Mucosa of descending colon (tissue), 3 donors: ENCODE measurements at places on chromosomes 1 and 21.

DNA sequence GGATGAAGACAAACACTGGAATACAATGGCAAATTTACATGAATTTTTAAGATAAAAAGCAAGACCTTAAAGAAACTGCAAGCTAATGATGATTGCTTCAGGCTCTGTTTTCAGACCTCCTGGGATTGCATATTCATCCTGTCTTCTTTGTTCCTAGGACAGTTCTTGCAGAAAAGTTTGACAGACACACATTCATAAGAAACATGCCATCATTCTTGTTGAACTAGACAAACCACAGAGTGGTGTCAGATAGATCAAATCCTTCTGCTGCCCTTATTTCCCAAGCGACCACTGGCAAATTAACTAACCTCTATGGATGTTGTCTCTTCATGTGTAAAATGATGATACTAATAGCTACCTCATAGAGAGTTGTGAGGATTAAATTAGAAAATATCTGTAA, 181.3 kb downstream of the KCTD3 start:
- no peak for DNase-seq

DNA sequence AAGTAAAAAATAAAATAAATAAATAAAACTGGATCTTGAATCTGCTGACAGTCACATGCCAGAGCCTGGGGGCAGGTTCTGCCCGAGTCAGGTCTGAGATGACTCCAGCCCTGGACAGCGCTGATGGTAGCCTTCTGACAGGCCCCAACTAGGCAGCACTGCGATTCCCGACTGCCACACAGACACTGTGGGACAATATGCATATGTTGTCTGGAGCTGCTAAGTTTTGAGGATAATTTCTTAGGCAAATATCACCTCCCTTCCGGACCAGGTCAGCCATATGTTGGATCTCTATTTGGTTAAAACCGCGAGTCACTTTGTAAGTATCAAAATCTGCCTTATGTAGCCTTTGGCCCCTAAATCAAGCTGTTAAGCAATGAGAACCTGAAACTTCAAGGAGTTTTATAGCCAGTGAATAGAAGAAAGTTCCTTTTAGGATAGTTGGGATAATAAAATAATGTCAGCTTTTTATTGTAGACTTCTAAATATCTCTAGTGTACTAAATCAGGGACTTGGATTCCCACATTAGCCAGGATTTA, 20.8 kb upstream of the TRIM17 start:
- no peak for DNase-seq

- peak; percentile 28 for DNase-seq
These were observed 5.4 kb downstream of the NEK7 start for GRCh38 chr1:198162091-198162767.

- no peak for DNase-seq
These were observed 2.7 kb downstream of the RPRD2 start for GRCh38 chr1:150366416-150367296.

DNA sequence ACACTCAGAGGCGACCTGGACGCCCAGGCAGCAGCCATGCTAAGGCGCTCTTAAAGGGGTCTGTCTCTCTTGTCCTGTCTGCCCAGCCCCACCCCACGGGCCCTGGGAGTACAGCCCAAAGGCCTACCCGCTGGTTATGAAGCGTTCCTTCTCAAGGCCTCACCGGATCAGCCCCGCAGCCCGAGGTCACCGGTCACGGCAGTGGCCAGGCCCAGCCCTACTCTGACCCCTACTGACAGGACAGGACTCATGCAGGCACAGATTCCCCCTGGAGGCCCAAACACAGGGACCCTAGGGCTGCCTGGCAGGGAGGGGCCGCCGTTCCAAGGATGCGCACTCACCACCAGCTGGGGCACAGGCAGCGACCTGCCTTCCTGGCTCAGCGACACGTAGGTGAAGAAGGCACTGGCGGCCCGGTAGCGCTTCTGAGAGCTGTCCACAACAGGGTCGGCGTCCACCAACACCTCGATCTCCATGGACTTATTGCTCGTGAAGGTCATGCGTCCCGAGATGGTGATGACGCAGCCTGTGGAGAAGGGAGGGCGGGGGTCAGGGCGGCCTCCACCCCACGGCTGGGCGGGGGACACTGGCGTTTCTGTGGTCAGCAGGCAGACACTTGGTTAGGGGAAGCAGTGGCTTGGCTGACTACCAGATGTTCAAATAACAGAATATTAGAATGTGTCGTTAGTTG, 20.0 kb upstream of the GPR153 start:
- DNase-seq: no peak

DNA sequence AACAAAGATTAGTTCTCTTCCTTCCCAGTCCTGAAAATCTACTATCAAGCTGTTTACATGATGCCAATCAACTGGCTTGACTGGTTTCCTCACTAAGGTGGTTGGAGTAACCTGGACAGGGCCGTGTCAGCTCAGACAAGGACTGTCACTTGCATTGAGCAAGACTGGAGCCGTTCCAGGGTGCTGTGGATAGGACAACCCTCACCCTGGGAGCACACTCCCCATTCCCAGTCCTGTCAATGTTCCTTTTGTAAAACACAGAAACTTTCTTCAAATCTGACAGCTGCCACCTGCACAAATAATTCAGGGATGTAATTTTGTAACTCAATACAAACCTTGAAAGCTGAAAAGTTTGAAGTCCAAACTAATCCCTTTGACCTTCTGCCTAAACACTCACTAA, 31.4 kb downstream of the PLPP3 start:
- no peak for DNase-seq

GRCh38 chr1:65704318-65704717, 88.4 kb upstream of the PDE4B start:
- no peak for DNase-seq

- no peak for DNase-seq
These were observed 147.4 kb downstream of the PDE4B start for GRCh38 chr1:65940126-65940525.

- no peak for DNase-seq
These were observed 189.6 kb downstream of the PLPP3 start for GRCh38 chr1:56389813-56390212.

GRCh38 chr1:10830961-10831668, 34.7 kb upstream of the CASZ1 start:
- no peak for DNase-seq

DNA sequence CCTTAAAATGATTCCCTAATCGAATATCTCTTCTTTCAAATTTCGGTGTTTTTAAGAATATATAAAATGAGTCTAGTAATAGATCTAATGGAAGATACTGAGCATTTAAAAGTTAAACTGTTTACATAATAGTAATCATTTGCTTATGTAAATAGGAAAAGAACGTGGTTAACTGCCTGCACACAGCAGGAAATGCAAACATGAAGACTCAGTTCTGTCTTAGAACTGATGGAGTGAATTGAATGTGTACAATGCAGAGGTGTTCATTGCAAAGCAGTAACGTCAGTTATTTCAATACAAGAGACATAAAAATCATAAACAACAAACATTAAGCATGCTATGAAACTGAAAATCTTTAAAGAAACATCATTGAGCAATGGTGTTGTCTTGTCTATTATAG, 359.4 kb upstream of the ADAMTS5 start:
- no peak for DNase-seq

DNA sequence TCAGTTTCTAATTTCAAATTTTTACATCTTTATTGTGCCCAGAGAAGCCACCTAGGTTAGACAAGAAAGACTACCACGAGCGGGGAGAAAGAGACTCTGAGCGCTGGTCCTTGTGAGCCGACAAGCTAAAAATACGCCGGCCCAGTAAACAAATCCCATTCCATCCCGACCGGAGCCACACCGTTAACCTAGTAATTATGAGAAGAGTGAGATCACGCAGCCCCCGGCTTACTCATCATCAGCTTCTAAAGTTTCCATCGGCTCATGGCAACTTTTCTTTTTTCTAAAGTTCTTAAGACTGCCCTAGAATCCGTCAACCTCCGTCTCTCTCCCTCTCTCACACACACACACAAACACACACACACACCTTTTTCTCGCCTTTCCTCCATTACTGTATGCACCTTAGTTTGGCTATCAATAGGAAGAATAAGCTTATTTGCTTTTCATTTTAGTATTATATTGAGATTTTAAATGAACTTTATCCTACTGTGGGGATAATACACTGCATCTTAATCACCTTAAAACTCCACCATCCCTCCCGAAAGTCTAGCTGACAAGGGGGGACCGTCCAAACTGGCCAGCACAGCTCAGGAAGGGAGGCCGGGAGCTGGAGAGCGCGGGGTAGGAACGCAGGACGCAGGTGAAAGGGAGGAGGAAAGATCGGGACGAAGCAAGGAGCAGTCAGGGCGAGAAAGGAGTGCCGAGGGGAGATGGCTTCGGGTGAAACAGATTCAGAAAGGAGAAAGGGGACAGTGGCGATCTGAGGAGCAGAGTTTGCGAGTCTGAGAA, 728 bp downstream of the OTUD7B start:
- peak; percentile 59 for DNase-seq

DNA sequence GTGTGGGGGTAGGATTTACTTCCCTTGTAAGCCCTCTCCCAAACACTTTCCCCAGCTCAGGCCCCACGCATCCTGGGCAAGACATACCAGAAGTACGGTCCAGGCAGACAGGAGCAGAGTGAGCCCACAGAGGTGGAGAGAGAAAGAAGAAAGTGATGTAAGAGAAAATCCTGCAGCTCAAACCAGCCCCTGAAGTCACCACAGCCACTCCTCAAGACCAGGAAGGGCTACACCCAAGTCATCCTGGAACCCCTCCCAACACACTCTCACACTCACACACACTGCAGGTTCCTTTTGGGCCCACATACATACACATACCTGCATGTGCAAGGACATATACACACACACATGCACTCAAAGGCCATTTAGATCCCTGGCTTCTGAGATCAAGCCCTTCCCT, 106.8 kb downstream of the SYT2 start:
- DNase-seq: no peak

- DNase-seq: no peak
These were observed 14.6 kb upstream of the PRRC2C start for GRCh38 chr1:171470726-171471125.

- DNase-seq: no peak
These were observed 1.9 kb upstream of the MED18 start for GRCh38 chr1:28326984-28327383.

DNA sequence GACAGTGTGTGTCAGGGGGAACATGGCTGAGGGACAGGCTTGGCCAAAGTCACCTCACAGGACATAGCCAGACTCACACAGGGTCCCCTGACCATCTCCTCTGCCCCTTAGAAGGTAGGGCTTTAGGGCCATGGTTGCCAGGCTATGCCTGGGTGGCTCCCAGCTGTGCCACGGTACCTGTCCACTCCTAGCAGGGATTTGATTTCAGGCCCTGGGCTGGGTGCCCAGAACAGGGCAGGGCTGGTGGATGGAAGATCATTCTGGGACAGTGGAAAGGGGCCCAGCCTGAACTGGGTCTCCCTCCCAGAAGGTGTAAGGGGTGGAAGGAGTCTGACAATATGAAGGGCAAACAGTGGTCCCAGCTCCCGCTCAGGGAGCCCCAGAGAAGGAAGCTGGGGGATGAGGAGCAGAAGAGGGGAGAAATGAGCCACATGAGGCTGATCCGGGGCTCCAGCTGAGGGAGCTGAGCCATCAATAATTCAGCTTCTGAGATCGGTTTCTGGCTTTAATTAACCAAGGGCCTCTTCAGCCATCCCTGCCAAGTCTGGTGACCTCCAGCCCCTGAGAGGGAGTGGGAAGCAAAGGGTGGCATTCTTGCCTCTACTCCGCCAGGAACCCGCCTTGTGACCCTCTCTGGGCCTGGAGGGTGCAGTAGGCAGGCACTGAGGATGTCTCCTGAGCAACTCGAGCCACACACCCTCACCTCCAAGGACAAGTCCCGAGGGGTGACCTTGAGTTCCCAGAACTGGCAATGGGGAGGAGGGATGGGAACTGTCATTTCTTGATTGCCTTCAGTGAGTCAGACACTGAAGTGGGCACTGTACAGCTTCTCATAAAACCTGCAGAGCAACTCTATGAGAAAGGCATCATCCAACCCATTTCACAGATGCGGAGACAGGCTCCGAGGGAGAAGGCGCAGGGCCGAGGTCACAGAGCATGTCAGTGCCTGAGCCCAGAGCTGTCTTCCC, 2.1 kb downstream of the CD164L2 start:
- no peak for DNase-seq

GRCh38 chr1:229981736-229982135, 85.3 kb upstream of the GALNT2 start:
- DNase-seq: no peak

DNA sequence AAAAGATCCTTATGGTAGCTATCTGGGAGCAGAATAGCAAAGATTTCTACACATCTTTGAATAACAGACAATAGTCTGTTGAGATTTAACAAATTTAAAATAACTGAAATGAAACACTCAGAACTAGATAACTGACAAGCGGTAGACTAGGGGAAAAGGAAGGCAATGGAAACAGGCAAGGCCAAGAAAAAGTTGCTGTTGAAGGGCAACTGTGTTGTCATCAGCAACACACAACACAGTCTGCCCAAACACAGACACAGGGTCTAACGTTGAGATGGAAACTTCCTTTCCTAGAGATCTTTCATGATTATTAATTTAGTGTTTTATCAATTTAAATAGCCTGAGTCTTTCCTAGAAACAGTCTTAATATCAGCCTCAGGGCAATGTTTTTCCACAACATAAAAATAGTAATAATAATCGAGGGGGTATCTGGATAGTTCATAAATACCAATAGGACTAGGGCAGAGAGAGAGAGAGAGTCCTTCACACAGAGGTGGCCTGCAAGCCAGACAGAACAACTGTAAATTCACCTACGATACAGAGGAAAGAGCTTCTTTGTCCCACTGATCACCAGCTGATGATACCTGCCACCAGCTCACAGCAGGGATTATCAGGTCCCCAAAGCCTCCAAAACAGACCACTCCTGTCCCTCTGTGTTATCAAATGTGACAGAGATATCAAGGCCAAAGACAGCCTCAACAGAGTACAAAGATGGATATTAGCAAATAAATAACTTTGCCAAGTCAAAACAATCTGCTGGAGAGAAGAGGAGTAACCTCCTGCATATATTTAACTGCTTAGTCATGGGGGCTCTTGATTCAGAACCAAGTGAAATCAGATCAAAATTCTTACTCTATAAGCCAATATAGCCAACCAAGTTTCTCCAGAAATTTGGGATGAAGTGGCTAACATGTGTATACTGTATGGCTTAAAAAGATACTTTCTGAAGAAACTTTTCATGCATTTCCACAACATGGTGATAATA, 245.3 kb downstream of the SLC45A1 start:
- DNase-seq: no peak

DNA sequence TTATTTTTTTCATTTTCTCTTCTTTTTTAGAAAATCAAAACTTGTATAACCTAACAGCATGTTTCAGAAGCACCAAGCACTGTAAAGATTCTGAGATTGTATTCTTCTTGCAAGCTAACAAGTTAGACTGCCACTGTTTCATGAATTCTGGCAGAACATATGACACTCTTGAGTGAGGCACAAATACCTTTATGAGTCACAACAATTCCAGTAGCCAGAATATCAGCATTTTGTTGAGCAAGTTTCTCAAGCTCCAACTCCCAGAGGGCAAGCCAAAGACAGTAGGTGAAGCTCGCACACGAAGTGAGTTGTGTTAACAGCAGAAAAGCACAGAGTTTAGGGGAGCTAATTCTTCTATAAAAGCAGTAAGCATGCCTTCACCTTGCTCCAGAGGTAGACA, 268.8 kb upstream of the NCAM2 start:
- DNase-seq: no peak

GRCh38 chr1:102724741-102725140, 383.6 kb downstream of the COL11A1 start:
- DNase-seq: no peak
